ENCODE measurements at places on chromosomes 12 and 14.
A peak's percentile ranks its signal among the peaks of the same experiment; 100 is the strongest.

DNA sequence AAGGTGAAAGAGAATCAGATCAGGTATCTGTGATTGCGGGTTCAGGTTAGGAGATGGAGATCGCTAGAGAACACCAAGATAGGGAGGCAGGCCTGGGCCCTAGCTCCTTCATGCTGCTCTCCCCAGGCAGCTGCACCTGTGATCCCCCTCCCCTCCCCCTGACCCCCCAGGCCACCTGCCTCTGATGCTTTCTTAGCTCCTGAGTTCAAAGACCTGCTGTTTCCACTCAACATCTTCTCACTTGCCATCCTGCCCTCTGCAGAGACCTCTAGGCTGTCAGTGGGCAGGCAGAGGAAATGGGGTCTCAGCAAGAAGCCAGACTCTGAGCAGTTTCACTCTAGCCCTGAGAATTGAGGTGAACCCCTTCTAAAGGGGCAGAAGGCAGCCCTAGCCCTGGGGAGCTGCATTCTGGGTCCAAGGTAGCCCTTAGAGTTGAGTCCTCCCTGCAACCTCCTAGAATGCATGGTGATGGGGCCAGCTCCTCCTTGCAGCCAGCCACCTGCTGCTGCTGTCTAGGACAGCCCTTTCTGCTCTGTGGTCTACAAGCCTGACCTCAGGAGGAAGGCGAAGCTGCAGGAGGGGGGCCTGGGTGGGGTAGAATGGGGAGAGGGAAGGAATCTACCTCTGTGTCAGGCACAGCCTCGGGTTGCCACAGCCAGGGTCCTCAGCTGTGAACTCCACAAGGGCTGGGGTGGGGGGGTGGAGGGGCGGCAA, 6.4 kb upstream of the SLC48A1 start:
- no peak for DNase-seq

DNA sequence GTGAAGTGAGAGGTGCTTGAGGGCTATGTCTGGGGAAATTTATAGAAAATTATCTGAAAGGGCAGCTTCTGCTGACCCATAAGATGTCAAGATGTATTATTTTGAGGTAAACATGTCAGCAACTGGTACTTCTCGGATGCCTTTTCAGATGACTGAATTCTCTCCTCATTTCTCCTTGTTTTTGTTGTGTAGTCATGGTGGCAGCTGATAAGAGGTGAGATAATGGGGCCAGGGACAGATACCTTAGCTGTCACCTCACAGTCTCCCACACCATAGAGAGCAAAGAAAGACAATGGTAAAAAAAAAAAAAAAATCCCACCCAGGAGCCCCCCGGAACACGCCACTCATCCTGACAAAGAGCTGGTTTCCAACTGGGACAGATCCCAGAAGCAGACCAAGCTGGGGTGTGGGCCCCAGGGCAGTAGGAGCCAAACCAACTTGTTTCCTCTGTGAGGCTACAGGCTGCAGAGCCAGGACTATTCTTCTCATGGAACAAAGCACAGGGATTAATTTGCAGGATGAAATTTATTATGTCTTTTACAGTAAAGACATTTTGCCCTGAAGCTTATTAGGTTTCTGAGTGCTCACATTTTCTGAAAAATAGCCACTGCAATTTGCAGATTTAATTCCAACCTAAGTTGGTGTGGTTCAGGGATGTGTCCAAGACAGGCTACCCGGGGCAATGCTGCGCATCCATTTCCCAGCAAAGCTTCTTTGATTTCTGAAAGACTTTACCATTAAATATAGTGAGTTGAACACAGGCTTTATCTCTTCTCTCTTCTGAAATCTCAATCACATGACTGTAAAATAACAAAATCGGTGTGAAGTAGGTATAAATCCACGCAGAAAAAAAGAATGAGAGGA, 52.2 kb downstream of the NDUFA12 start:
- no peak for DNase-seq

- DNase-seq: no peak
Observed at GRCh38 chr12:2652401-2653081, 142.2 kb upstream of the FKBP4 start.

- DNase-seq: no peak
Observed at GRCh38 chr14:89574420-89574819, 157.4 kb upstream of the FOXN3 start.

GRCh38 chr12:101648195-101648594, 49.2 kb upstream of the CHPT1 start:
- DNase-seq: no peak

- no peak for DNase-seq
Observed at GRCh38 chr12:56034586-56035332, 7.0 kb upstream of the RPS26 start.

GRCh38 chr14:95741038-95741490, 27.1 kb upstream of the TCL1A start:
- no peak for DNase-seq

- DNase-seq: no peak
Observed at GRCh38 chr14:97218274-97218673, 421.1 kb downstream of the VRK1 start.

DNA sequence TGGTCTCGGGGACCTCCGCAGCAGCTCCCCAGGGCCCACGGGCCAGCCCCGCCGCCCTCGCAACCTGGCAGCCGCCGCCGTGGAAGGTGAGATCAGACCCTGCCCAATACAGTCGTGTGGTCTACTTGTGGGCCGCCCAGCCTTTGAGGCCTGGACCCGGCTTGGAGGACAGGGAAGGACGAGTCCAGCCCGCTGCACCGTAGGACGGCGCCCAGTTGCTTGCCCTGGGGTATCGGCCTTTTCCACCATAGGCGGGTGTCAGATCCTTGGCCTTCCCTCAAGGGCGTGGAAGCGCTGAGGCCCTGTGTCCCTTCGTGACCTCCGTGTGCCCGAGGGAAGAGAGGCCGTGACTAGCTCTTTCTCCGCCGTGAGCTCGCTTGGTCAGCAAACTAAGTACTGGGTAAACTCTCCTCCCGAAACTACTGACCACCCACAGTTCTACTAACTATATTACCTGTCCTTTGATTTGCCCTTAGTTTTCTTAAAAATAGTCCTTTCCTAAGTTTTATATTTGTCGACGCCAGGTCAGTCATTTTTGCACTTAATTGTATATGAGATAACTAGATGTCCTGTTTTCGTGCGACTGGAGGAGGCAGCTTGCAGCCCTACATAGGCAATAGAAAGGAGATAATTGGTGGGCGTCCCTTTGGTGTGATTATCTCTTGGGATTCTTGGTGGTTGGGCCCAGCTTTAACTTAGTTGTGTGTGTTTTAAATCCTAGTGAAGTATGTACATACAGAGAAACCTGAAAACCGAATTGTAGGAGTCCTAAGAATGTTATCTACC, 757 bp downstream of the SLC25A3 start:
- DNase-seq: peak; percentile 29

- DNase-seq: no peak
Observed at GRCh38 chr14:104517867-104518266, 61.7 kb upstream of the C14orf180 start.

DNA sequence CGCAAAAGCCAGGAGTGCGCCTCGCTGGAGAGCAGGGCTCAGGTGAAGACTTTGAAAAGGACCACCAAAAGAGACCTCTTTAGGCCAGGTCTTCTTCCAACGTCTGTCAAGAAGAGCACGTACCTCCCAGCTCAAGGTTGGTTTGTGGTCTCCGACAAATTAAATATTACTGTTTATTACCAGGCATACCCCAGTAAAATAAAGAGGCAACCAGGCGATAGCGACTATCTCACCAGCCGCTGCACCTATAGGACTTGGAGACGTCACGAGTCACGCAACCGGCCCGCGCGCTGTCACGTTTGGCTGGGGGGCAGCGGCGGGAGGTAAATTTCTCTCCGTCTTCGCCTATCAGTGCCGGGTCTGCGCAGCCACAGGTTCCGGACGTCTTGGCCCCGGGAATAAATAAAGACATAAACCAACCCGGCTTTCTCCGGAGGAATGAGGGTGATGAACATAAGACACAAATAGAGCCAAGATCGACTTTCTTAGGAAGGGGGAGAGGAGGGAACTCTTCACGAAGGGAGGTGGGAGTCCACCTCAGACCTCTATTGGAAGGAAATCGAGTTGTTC, 2.0 kb upstream of the TBX5 start:
- no peak for DNase-seq

GRCh38 chr12:112964915-112965314, 13.4 kb upstream of the OAS2 start:
- no peak for DNase-seq

DNA sequence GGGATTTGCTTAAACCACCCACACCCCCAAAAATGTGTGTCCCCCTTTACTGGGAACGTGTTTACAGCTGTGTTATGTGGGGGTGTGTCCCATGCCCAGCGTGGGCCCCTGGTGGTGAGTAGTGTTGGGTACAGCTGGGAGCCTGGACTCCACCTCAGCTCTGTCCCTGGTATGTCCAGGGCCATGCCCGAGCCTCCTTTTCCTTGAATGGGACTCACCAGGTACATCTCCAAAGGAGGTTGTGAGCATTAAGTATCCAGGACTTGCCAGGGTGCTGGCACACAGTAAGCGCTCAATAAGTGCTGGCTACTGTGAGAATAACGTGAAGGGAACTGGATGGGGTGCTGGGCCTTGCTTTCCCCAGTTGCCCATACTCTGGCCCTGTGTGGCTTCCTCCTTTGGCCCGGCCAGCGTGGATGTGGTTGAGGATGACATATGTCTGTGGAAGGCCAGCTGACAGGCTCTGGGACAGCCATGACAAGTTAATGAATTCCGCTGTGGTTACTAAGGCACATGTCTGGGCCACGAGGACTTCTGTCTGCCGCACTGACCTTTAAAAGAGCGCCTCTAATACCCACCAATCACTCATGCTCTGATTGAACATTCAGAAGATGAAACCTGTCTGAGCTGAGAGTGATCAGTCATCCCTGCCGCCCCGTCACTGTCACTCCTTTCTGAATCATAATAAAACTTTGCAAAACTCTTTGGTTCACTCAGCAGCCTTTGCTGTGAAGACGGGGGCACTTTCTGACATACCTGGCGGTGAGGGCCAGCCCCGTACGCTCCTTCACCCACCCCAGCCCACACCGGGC, 74.7 kb downstream of the DIO3 start:
- DNase-seq: no peak

DNA sequence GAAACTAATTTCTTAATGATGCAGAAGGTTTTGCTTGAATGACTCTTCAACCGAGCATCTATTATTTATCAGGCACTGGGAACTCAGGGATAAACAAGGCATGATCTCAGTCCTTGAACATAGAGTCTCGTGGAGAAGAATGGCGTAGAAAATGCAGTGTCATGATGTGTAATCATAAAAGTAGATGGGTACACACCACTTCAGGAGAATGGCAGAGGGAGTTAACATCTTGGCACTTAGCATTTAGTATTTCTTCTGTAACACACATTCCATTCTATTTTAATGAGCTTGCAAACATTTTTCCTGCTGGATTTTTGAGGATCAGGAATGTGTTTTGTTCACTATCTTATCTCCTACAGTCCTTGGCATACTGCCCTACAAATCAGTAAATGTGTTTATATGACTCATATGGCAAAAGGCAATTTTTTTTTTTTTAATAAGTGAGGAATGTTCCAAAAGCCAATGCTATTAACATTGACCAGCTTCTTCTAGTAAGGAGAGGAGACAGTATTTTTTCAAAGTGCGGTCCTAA, 3.8 kb downstream of the TXNRD1 start:
- DNase-seq: no peak

- DNase-seq: no peak
Observed at GRCh38 chr12:104314242-104314614, 10.7 kb downstream of the EID3 start.

- DNase-seq: no peak
Observed at GRCh38 chr12:39467432-39467870, 24.5 kb upstream of the KIF21A start.

GRCh38 chr12:124737040-124737419, 126.6 kb downstream of the SCARB1 start:
- DNase-seq: no peak

DNA sequence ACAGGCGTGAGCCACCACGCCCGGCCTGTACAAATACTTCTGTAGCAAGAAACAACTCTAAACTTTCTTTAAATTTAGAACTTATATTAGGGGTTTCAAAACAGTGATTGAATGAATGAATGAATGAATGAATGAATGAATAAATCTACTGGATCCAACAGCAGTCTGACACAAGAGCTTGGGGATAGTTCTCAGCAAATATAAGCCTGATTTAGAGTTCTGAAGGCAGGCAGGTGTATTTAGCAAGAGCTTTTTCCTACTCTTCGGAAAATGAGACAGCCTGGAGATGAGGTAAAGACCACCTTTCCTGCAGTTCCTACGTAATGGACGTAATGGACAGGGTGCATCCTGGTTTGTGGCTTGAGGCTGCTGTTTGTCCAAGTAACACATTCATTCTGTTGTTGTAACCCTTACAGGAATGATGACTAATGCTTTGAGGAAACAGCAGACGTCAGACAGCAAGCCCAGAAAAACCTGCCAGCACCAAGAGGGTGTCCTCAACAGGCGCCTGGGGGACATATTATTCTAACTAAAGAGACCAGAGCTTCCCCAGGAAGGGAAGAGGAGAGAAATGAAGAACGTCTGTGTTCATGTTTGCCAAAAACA, 277.4 kb upstream of the SOX5 start:
- DNase-seq: no peak

- peak; percentile 72 for DNase-seq
Observed at GRCh38 chr14:49853572-49854375, 1.2 kb upstream of the NEMF start.

Measured in putamen (tissue), 1 donor.